Activated T-cell treated with anti-CD3 and anti-CD28 coated beads, Interleukin-2, amount 50 U/mL, for 72 hours (primary cell): ENCODE measurements at places on chromosomes 5 and 9.

DNA sequence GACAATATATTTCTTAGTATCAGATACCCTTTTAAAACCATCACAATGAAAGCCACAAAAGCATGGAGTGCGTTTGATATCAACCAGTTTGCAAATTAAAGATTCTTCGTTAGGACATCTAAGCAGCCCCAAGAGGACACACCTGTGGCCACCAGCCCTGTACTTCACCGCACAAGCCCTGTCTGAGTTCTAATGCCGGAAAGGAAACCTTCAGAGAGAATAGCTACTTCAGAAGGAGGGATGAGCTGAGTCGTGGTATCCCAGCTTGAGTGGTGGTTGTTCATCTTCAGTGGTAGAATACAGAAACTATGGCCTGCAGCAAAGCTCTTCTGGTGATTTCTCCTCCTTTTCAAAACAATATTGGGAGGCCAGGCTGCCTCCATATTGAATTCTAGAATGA, 319.6 kb downstream of the FBXL7 start:
- H3K4me3 ChIP-seq, result no peak overlapping the region
- H3K4me1 ChIP-seq, result no peaks in the 10 kb centered on the region
- H3K27me3 ChIP-seq, result no peaks in the 10 kb centered on the region
- H3K36me3 ChIP-seq, result no peaks in the 10 kb centered on the region
- DNase-seq, result no peak

DNA sequence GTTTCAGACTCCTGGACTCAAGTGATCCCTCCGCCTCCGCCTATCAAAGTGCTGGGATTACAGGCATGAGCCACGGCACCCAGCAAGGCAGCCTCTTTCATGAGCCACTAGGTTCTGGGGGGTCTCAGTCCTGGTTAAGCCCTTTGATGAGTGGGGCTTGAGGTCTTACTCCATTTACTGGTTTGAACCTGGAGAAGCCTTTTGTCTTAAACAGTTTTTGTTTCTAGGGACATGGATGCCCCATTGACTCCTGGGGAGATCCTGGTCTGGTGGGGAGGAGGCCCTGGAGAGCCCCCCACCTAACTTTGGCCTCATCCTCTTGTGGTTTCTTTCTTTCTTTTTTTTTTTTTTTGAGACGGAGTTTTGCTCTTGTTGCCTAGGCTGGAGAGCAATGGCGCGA, 6.7 kb downstream of the PRRC2B start:
- DNase-seq, result no peak
- no peaks in the 10 kb centered on the region for H3K27me3 ChIP-seq
- H3K4me1 ChIP-seq, result peaks cover 100% of the 10 kb centered on the region
- peak overlapping the region; percentile 85 for H3K27ac ChIP-seq
- H3K36me3 ChIP-seq, result peaks cover 13% of the 10 kb centered on the region

DNA sequence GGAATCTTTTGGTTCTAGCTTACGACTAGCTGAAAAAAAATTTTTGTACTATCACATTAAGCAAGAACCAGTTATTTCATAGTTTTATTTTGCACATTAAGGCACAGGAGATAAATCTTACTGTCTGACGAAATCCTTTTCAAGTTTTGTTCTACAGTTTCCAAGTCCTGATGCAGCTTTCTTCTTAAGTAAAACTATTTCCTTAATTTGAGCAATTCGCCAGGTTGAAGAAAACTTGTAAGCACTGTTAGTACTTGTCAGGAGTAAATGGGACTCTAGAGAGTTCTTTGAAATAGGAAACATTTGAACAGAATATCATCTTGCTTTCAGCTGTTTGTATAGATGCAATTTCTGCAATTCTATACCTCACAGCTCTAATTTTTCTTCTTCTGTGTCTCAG, 318.8 kb upstream of the ELAVL2 start:
- no peaks in the 10 kb centered on the region for H3K4me1 ChIP-seq
- H3K4me3 ChIP-seq, result no peak overlapping the region
- no peak overlapping the region for H3K27ac ChIP-seq
- DNase-seq, result no peak

GRCh38 chr5:98468188-98468869, 305.1 kb upstream of the RGMB start:
- no peak overlapping the region for H3K27ac ChIP-seq
- no peaks in the 10 kb centered on the region for H3K4me1 ChIP-seq
- no peaks in the 10 kb centered on the region for H3K36me3 ChIP-seq
- H3K4me3 ChIP-seq, result no peak overlapping the region
- no peaks in the 10 kb centered on the region for H3K27me3 ChIP-seq

DNA sequence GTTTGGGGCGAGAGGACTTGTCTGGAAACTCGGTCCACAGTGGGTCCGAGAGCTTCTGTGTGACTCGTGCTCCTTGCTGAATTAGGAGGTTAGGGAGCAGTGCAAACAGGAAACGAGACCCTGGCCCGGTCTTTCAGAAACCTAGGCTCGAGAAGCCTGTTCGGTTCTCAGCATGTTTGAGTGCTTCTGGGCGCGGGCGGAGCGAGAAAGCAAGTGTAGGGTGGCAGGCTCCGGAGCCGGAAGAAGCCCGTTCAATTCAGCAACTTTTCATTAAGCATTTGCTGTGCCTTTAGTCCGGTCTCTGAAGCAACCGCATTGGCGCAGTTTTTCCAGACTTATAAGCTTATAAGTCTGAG, 547 bp downstream of the CLTA start:
- H3K4me1 ChIP-seq, result peaks cover 48% of the 10 kb centered on the region
- peak overlapping the region; percentile 100 for H3K4me3 ChIP-seq
- H3K27me3 ChIP-seq, result peaks cover 13% of the 10 kb centered on the region
- peak overlapping the region; percentile 97 for H3K27ac ChIP-seq
- DNase-seq, result peak; percentile 54

DNA sequence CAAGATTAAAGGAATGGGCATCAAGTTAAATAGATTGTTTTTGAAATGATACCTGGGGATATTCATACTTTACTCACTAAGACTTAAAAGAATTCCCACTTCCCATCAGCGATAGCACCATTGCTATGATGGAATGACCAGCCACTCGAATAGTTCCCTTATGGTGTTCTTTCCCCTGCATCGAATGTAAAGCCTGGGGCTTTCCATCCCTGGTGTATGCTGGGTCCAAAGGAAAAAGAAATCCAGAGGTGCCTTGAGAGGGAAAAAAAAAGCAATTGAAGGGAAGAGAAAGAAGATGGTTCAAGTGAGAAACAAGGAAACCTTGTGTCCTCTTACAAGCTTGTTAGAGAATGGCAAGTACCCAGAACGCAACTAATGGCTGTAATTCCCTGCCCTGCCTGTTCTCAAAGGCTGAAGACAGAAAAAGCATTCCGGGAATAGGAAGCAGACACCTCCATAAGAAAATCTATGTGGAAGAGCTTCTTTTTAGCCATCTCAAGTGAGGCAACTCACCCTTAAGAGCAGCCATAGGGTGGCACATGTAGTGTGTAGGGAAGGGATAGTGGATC, 351.1 kb upstream of the DAB2 start:
- no peak overlapping the region for H3K4me3 ChIP-seq
- no peaks in the 10 kb centered on the region for H3K4me1 ChIP-seq
- H3K36me3 ChIP-seq, result no peaks in the 10 kb centered on the region
- peaks cover 23% of the 10 kb centered on the region for H3K27me3 ChIP-seq
- H3K27ac ChIP-seq, result no peak overlapping the region
- no peak for DNase-seq

DNA sequence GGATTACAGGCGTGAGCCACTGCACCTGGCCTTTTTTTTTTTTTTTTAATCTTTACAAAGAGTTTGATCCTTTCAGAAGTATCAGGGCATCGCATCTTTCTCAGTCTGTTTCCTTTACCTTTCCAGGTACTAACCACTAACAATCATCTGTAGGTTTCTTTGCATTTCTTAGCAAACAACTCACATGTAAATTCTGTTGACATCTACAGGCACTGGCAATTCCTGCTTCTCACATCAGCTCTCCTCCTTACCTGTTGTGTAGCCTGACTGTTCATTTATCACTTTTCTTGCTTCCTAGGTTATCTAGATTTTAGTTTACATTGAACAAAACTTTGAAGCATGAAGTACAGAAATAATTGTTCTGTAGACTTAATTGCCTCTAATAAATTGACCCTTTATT, 27.5 kb upstream of the VPS13A start:
- H3K27ac ChIP-seq, result no peak overlapping the region
- peaks cover 9% of the 10 kb centered on the region for H3K27me3 ChIP-seq
- no peak for DNase-seq

DNA sequence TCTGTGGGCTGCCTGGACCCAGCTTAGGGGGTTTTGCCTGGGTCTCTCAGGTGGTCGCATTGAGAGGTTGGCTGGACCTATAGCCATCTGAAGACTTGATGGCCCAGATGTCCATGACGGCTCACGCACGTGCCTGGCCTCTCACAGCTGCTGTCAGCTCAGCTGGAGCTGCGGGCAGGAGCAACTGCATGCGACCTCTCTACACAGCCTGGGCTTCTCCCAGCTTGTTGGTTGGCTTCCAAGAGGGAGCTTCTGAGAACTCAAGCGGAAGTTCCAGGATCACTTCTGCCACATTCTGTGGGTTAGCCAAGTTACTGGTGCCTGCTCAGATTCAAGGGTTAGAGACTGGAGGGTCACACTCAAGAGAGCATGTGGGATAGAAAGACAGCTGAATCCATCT, 99.2 kb downstream of the DAPK1 start:
- H3K27me3 ChIP-seq, result peaks cover 7% of the 10 kb centered on the region
- H3K27ac ChIP-seq, result no peak overlapping the region
- H3K4me3 ChIP-seq, result no peak overlapping the region
- peaks cover 5% of the 10 kb centered on the region for H3K4me1 ChIP-seq
- no peaks in the 10 kb centered on the region for H3K36me3 ChIP-seq

DNA sequence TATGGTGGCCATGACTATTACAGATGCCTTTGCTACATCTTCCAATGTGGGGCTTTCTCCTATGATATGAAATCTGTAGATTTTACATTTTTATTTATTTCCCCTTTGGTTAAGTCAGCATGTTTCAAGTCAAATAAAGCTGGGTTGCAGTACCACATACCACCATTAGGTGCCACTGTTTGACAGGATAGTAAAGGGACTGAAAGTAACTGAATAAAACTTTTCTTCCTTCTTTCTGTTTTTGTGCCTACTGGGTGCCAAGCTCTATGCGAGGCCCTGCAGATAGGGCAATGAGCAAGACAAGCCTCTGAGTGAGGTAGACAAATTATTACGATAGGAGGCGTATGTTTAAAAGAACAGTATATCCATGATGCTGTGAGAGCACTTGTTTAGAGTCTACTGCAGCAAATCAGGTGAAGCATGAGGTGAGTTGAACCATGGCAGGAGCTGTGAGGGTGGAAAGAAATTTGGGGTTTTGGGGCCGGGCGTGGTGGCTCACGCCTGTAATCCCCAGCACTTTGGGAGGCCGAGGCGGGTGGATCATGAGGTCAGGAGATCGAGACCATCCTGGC, 64.8 kb downstream of the GDNF start:
- peaks cover 6% of the 10 kb centered on the region for H3K36me3 ChIP-seq
- H3K4me3 ChIP-seq, result no peak overlapping the region
- DNase-seq, result peak; percentile 11
- no peaks in the 10 kb centered on the region for H3K4me1 ChIP-seq
- H3K27me3 ChIP-seq, result peaks cover 11% of the 10 kb centered on the region
- no peak overlapping the region for H3K27ac ChIP-seq

- no peak overlapping the region for H3K4me3 ChIP-seq
- no peak overlapping the region for H3K27ac ChIP-seq
- peaks cover 7% of the 10 kb centered on the region for H3K4me1 ChIP-seq
- peaks cover 7% of the 10 kb centered on the region for H3K36me3 ChIP-seq
- no peak for DNase-seq
These were observed 235.0 kb downstream of the ROR2 start for GRCh38 chr9:91714874-91715615.

DNA sequence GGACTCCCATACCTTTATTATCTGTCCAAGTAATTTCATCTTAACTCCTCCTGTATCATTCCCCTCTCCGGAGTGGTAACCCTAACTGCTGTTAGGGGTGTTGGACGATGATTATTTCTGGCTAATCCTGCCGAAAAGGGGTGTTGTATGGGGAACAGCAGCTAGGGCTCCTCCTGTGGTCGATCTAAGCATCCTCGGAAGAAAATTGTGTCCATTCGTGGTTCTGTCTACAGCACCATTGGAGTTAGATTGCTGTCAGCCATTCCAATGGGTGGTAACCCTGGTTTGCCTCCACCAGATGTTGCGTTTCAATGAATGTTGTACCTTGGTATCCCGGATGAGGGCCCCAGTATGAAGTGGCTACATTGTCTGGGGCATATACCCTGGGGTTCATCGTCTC, 35.6 kb upstream of the LMNB1 start:
- peaks cover 17% of the 10 kb centered on the region for H3K4me1 ChIP-seq
- H3K27me3 ChIP-seq, result no peaks in the 10 kb centered on the region
- H3K27ac ChIP-seq, result no peak overlapping the region
- DNase-seq, result no peak
- no peaks in the 10 kb centered on the region for H3K36me3 ChIP-seq

DNA sequence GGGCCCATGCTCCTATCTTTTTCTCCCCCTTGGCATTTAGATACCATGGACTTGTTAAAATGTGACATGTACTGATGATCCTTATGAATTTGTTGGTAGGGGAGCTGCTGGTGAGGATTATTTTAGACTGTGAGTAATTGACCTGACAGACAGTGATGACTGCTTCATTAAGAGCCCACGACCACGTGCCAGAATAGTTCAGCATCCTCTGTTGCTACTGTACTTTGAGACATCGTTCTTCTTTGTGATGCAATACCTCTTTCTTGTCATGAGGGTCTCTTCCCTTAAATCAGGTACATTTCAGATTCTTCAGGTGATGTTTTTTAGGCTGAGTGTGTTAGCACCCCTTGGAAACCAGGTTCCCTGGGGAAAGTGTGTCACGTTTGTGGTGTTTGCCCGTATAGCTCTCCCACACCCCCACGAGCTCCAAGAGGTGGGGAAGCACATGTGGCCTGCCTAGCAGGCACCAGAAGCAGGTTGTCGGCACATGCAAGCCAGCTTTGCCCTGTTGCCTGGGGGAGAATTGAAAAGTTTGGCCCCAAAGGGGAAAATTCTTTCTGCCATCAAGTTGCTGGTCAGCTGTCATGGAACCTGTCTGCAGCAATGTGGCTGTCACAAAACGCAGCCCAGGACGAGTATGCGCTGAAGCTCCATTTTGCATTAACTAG, 25.1 kb downstream of the QRFP start:
- H3K4me3 ChIP-seq, result no peak overlapping the region
- no peaks in the 10 kb centered on the region for H3K4me1 ChIP-seq
- no peak for DNase-seq
- H3K36me3 ChIP-seq, result peaks cover 2% of the 10 kb centered on the region
- H3K27ac ChIP-seq, result no peak overlapping the region

DNA sequence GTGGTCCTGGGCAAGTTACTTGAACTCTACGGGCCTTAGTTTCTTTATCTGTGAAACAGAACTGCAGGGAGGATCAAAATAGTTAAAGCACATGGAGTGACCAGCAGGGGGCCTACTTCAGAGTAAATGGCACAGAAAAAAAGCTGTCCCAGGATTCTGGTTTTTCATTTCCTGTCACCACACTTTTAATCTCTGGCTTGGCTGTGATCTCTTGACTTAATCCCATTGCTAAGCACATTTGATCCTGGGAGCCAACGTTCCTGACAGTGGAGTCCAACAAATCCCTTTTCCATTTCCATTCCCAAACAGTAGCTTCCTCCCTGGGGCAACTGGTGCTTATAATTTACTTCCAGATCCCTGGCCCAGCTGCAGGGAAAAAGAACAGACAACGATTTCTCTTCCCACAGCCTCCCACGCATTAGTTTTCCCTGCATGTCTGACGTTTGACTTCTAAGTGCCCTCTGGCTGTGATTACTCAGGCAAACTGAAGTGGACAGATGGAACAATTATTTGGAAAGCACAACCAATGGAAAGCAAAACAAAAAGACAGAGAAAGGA, 136.5 kb upstream of the STK32A start:
- DNase-seq, result peak; percentile 7
- no peak overlapping the region for H3K27ac ChIP-seq
- peaks cover 5% of the 10 kb centered on the region for H3K27me3 ChIP-seq

GRCh38 chr5:84384604-84385575, at the start of gene EDIL3:
Gene EDIL3 (minus strand): TSS chr5:84384880. CDS start chr5:84384374, 506 bp downstream.
- peaks cover 8% of the 10 kb centered on the region for H3K4me1 ChIP-seq
- H3K27me3 ChIP-seq, result peaks cover 40% of the 10 kb centered on the region
- no peak for DNase-seq
- peak within 1 kb of the TSS; percentile 64 for H3K4me3 ChIP-seq
